ENCODE measurements at places on chromosomes 4 and X.

GRCh38 chrX:17595456-17596035 is 141.7 kb upstream of the SCML1 start:
- DNase-seq: no peak

GRCh38 chrX:12379671-12380070 is 241.4 kb downstream of the FRMPD4 start:
- no peak for DNase-seq

GRCh38 chr4:42927946-42928345 is 35.4 kb downstream of the GRXCR1 start:
- no peak for DNase-seq

GRCh38 chr4:181711387-181711786 is 531.8 kb upstream of the TENM3 start:
- no peak for DNase-seq

GRCh38 chrX:120736989-120737388 is 107.1 kb upstream of the C1GALT1C1 start:
- no peak for DNase-seq

DNA sequence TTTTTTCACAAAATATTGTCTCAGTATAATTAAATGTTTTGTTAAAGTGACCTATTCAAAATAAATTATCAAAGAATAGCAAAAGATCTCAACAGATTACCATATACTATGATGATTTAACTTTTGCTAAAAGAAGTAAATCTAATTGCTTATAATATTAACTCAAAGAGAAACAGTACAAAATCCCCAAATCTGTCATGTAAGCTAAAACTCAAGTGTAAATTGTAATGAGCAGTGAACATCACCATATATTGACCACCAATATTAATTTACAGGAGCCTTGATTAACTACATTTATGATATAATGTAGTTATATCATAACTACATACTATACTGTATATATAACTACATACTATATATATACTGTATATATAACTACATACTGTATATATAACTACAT is 174.4 kb downstream of the SLC39A8 start:
- DNase-seq: no peak

DNA sequence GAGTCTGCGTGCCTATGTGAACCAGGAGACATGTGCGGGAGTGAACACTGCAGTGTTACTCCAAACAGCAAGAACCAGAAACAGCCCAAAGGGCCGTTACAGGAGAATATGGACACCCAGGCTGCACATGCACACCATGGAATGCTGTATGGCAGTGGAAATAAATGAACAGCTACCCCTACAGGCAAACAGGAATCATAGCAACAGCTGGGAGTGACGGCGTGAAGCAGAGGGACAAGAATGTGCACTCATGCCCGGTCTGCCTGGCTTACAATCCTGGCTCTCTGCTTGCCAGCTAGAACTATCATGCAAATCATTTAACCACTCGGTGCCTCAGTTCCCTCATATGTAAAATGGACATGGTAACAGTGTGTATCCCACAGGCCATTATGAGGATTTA is 16.6 kb downstream of the GPKOW start:
- no peak for DNase-seq

DNA sequence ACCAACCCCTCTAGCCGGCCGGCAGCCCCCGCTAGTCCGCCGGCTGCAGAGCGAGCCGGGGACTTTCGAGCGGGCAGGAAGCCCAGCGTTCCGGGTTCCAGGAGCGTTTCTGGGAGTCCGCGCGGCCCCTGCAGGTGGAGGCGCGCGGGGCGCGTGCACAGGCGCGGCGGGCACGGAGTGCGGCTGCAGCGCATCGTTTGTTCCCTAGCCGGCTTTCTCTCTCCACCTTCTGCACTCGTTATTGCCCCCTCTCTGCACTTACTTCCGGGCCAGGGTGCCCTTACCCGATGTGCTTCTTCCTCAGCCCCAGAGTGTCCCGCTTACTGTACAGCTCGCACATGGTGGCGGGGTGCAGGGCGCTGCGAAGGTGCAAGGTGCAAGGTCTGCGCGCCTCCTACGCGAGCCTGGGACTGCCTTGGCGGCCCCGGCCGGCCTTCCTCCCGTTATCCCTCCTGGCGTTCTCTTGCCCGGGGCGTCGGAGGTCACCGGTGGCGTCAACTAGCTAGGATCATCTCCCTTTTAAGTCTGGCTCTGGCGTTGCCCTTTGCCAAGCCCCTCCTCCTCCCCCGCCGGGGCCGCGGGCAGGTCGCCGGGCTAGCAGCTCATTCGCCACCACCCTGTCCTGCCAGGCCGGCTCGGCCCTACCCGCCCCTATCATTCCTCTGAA is at the start of gene ETNPPL:
TSS of gene ETNPPL (minus strand) at position 495 of the 667 bp plus-strand sequence. CDS start at position 340, 155 bp downstream.
- no peak for DNase-seq

DNA sequence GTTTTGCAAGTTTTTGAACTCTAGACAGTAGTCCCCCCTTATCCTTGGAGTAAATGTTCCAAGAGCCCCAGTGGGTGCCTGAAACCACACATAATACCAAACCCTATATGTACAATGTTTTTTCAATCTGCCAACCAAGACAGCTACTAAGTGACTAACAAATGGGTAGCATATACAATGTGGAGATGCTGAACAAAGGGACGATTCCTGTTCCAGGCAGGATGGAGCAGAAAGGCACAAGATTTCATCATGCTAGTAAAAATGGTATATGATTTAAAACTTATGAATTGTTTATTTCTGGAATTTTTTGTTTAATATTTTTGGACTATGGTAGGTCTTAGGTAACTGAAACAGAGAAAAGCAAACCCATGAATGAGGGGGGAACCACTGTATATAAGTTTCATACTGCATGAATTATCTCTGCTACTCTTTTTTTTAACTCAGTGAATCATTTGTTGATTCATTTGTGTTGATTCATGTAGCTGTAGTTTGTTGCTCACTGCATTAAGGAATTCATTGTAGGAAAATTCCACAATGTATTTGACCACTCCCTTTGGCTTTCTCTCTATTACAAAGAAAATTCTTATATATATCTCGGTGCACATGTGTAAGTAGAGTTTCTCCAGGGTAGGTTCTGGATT is 21.9 kb upstream of the ANXA3 start:
- no peak for DNase-seq

- no peak for DNase-seq
Measured at GRCh38 chr4:183335369-183335940, 13.2 kb upstream of the CLDN24 start.

DNA sequence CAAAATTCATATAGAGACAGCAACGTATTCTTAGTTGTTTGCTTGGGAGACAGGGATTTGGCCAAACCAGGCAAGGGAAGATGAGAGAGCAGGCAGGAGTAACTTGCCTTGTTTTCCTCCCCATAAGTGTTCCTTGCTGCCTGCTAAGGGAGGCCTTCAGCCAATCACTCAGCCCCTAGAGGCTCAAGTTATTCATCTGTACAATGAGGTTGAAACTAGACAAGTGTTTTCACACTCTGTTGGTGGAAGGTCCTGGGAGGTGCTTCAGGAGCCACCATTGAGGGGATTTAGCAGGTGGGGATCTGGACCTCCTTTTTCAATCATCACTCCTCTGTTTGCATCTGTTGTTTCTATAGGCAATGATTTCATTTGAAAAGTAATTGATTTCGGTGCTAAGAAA is 23.6 kb upstream of the HMGB3 start:
- no peak for DNase-seq

DNA sequence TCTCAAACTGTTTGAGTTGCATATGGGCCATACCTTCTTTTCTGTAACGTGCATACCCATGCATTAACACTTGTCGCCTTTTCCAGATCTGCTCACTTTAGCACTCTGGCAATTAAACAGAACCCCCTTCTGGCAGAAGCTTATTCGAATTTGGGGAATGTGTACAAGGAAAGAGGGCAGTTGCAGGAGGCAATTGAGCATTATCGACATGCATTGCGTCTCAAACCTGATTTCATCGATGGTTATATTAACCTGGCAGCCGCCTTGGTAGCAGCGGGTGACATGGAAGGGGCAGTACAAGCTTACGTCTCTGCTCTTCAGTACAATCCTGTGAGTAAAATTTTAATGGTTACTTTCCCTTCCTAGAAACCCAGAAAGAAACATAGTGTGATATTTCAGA is 4.8 kb downstream of the OGT start:
- DNase-seq: no peak

- no peak for DNase-seq
Measured at GRCh38 chrX:27675493-27675892, 85.3 kb downstream of the DCAF8L2 start.

DNA sequence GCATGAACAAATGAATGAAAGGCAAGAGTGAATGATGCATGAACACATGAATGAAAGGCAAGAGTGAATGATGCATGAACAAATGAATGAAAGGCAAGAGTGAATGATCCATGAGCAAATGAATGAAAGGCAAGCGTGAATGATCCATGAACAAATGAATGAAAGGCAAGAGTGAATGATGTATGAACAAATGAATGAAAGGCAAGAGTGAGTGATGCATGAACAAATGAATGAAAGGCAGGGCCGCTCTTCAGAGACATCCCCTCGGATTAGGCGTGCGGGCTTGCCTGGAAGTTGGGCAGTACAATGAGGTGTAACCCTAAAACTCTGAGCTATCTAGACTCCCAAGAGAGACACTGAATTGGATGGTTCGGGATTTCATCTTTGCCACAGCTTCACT is 3.7 kb downstream of the PCGF3 start:
- no peak for DNase-seq

DNA sequence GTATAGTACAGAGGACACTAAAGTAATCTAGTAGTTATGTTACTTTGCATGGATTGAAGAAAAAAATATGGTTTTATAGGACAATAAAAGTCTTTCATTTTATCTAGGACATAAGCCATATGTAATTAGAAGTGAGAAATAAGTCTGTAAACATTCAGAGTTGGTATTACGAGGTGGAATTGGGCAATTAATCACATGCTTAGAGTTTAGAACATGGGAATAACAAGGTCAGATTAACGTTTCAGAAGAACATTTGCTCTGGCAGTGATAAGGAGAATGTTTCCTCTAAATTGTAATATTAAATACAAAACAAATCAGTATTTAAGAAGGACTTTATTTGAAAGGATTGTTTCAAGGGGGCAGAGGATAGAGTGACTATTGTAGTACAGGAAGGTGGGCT is 15.6 kb upstream of the SULT1E1 start:
- no peak for DNase-seq
